ENCODE measurements at places on chromosomes 11 and 22.
A peak's percentile ranks its signal among the peaks of the same experiment; 100 is the strongest.

- no peak for DNase-seq
These were observed 4.1 kb downstream of the ST3GAL4 start for GRCh38 chr11:126359431-126360048.

GRCh38 chr22:31244046-31244942 is 32.2 kb downstream of the LIMK2 start:
- DNase-seq: no peak

- no peak for DNase-seq
These were observed 8.1 kb downstream of the SSTR3 start for GRCh38 chr22:37204045-37204655.

- DNase-seq: no peak
These were observed 33.6 kb upstream of the MMP7 start for GRCh38 chr11:102564110-102564509.

DNA sequence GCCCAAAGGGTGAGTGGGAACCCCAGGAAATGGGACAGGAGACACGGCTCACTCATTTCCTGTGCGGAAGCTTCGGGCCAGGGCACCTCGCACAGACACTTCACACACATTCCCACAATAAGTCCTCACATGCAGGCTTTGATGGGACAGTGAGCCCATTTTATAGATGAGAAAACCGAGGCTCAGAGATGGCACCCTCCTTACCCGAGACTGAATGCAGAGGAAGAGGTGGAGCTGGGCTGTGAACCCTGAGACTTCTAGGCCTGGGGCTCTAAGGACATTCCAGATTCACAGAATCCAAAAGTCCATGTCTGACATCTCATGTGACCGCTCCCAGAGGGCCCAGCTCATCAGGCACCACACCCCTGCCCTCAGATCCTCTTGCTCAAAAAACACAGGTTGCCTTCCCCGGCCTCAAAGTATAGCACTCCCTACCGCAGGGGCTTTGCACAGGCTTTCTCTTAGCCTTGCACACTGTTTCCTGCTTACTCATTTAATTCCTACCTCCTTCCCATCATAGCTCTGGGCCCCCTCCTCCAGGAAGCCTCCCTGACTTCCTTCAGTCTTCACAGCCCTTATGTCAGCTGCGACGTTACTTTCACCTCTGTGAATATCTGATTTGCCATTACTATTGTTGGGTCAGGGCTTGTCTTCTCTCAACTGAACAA is 57.1 kb upstream of the TCF20 start:
- no peak for DNase-seq

- DNase-seq: no peak
These were observed 17.8 kb upstream of the P2RY2 start for GRCh38 chr11:73200256-73200655.

DNA sequence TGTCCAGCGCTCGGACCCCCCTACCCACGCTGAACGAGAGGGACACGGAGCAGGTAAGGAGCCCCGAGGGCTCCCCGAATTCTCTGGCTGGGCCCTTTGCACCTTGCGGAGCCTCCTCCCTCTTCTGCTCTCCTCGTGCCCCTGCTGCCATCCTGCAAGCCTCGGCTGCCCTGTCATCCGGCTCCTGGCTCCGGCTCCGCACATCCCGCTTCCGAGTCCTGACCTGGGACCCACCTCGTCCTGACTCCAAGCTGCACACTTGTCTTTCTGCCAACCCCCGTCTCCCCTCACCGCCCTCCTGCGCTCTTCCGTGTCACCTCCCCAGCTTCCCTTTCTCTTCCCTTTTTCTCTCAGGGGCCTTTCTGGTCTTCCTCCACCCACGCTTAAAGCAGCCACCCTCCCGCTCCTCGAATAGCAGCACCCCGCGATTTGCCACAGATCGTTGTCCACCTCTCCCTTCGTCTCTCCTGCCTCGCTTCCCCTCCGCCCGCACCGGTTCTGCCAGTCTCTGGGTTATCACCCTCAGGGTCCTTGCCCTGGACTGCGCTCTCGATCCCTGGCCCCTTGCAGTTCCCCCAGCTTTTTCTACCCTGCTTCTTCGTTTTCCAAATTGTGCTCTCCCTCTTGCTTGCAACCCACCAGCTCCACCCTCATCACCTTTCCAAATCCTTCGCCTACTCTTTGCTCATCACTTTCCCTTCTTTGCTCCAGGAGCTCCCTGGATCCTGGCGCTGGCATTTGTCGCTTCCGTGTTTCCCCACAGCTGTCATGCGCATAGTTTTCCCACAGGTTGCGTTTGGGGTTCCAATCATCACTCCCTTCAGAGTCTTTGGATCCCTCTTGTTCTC is 822 bp downstream of the MARK2 start:
- DNase-seq: peak; percentile 23

- no peak for DNase-seq
These were observed 21.6 kb upstream of the RIC3 start for GRCh38 chr11:8190431-8190830.

- no peak for DNase-seq
These were observed 19.4 kb upstream of the LIN7C start for GRCh38 chr11:27525824-27526516.

GRCh38 chr22:41094041-41094593 is 1.7 kb downstream of the EP300 start:
- DNase-seq: no peak

DNA sequence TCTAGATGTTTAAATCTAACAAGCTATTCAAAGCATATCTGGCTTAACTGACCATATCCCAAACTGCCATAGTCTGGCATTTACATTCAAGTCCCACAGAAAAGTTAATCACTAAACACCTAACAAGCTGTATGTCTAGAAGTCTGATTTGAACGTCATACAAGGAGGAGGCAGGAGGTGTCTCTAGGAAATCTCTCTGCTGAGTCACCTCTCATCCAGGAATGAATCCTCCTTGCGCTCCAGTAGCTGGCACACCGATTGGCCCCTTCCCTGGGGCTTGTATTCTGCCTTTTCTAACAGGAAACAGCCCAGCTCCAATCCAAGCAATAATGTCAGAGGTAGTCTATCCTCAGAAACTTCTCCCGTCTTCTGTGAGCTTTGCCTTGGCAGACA is 31.8 kb downstream of the FEZ1 start:
- no peak for DNase-seq

- no peak for DNase-seq
These were observed 111.2 kb upstream of the RASSF10 start for GRCh38 chr11:12897867-12898266.

GRCh38 chr11:88183233-88183632 is 8.0 kb upstream of the RAB38 start:
- no peak for DNase-seq

DNA sequence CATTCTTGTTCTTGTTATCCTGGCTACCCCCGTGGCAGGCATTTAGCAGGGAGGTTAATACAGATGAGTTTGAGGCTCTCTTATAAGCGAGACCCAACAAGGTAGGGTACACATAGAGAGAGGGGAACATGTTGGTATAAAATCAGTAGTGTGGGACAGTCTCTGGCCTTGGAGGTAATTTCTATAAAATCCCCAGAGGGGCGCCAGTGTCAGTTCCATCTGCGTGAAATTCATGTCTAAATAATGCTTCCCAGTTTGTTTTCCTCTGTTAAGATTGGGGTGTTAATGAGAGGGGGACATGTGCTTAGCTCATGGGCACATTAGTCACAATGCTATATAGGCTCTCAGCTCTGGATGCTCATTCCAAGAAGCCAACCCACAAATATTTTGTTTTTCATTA is 150.7 kb downstream of the MYO18B start:
- no peak for DNase-seq

DNA sequence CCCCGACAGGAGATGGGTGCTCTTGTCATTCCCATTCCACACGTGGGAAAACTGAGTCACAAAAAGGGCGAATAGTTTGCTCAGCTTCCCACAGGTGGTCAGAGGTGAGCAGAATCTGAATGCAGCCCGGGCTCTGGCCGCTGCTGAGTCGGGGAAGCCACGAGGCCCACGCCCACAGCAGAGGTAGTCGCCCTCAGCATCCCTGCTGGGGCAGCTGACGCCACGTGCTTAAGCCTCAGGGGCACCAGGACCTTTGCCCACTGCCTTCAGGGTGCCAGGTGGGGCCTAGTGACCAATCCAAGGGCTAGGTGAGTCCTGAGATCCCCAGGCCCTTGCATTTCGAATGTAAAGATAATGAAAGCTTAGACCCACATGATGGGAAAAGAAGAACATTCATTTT is 24.2 kb upstream of the ARFGAP3 start:
- DNase-seq: no peak

DNA sequence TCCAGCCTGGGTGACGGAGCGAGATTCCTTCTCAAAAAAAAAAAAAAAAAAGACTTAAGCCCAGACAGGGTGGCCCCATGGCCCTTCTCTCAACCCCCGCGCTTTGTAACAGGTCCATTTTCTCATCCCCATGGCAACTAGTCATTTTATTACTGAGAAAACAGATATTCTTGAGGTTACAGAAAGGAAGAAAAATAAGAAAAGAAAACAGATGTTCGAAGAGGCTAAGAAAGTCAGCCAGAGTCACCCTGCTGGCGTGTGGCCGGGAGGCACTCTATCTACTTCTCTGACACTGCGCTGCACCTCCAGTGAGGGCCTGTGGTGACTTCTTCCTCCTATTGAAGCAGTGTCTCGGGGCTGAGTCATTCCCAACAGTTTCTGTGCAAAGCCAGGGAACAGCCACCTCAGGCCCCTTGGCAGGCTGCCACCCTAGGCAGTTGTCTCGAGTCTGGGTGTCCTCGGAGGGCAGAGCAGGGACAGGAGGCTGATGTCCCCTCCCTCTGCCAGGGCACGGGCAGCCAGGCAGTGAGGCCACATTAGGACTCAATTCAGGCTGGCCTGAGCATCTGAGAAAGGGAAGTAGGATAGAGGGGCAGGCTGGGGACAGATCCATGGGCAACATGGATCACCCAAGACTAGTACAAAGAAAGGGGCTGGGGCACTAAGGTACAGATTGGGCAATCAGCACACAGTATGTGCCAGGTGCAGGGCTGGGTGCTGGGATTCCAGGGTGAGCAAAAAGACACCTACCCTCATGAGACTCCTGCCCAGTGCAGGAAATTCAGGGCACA is 16.4 kb upstream of the SYVN1 start:
- no peak for DNase-seq

DNA sequence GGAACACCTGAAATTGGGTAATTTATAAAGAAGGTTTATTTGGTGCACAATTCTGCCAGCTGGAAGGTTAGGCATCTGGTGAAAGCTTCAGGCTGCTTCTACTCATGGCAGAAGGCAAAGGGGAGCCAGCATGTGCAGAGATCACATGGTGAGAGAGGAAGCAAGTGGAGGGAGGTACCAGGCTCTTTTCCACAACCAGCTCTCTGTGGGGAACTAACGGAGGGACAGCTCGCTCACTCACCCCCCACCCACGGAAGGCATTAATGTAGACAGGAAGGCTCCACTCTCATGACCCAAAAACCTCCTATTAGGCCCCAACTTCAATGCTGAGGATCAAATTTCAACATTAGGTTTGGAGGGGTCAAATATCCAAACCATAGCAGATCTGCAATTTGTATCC is 75.6 kb upstream of the ARHGAP32 start:
- no peak for DNase-seq

DNA sequence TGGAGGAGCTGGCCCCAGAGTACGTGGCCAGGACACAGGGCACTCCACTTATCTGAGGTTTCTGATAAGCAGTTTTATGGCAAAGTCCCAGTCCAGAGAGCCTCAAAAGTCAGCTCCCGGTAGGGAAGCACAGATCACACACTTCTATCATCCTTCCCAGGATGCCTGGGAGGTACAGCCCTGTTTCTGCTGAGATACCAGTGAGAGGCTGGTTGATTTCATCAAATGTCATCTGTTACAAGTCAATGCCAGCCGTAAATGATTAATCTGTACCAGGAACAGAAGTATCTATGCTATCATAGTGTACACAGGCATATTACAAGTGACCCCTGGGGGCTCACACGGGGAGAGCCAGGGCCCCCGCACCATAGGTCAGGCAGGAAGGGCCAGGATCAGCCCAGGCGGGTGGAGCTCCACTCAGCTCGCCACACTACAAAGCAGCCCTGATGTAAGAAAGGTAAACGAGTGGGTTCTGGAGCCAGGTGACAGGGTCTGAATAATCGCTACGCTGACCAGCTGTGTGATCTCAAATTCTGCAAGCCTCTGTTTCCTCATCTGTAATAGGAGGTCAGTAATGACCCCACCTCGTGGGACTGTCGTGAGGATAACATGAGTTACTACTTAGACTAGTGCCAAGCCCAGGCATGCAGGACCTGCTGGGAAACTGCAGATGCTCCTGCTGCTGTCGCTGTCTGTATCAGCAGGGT is 17.6 kb downstream of the PLA2G6 start:
- no peak for DNase-seq

DNA sequence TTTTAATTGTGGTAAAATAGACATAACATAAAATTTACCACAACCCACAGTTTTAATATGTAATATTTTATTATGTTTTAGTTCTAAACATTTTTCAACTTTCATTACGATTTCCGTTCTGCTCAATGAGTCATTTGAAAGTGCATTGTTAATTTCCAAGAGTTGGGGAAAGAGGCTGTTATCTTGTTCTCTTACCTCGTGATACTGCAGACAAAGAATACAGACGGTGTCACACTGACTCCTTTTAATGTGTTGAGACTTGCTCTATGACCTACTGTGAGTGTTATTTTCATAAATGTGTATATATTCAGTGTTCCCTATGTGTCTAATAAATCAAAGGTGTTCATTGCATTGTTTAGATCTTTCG is 10.8 kb upstream of the RAC2 start:
- DNase-seq: no peak

All from activated CD4-positive, alpha-beta T cell treated with anti-CD3 and anti-CD28 coated beads for 4 hours (primary cell).